Activated naive CD4-positive, alpha-beta T cell treated with anti-CD3 and anti-CD28 coated beads for 36 hours (primary cell): ENCODE measurements at places on chromosomes 16 and 17. TPM values are rescaled to one million over a fixed set of nuclear protein-coding genes. Genes with fewer than 3 reads are reported as not detected.

The NGFR gene
- total RNA-seq = 0.12 TPM

The SLFN13 gene
- 30.1 TPM for total RNA-seq

The RAB34 gene
- 12.3 TPM for total RNA-seq

The MLLT6 gene
- 170 TPM for total RNA-seq

The KRTAP3-1 gene
- not detected for total RNA-seq

The TMC5 gene
- not detected for total RNA-seq

The SLC52A1 gene
- 0.19 TPM for total RNA-seq

The DUS1L gene
- 132 TPM for total RNA-seq

The GNGT2 gene
- total RNA-seq = 41.3 TPM

The KCNH4 gene
- total RNA-seq = 0.24 TPM

The KARS1 gene
- total RNA-seq = 371 TPM

The KIF2B gene
- total RNA-seq = not detected

The CDIP1 gene
- total RNA-seq = 31.9 TPM

The BEAN1 gene
- not detected for total RNA-seq

The PIPOX gene
- 2.5 TPM for total RNA-seq
